ENCODE measurements at places on chromosomes 6 and 20.

- DNase-seq = peak; percentile 41
Observed at GRCh38 chr6:68975064-68975463, 340.0 kb downstream of the ADGRB3 start.

GRCh38 chr6:7591770-7592169, 1.8 kb downstream of the SNRNP48 start:
- DNase-seq = no peak

GRCh38 chr6:39402239-39402751, 79.8 kb upstream of the KCNK16 start:
- no peak for DNase-seq

- DNase-seq = peak; percentile 91
Observed at GRCh38 chr6:85078058-85078457, 313.7 kb upstream of the TBX18 start.

DNA sequence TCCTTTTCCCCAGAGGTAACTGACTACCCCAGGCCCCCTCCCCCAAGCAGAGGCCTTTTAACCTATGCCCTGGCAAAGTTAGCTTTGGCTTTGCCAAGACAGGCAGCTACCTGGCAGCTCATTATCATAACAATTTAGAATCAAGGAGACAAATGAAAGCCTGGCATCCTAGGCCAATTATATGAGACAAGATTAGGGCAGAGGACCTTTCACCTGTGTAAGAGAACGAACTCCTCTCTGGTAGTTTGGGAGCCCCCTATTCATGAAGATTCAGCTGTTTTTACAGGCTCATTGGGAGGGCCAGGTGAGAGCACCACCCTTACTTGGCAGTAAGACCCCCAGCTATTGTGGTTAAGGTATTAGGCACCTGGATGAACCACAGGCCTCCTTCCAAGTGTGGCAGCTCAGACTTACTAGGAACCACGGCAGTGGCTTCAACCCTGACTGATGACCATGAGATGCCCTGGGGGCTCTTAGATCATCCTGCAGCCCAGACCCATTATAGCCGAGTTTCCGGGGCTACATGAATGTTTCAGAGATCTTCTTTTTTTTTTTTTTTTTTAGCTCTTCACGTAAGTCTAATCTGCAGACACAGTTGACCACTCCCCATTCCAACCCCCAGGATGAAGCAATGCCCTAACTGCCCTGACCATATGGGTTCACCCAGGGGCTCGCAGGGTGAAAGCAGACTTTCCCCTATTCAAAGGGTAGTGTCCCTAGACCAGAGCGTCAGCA, 56.2 kb downstream of the RAB44 start:
- DNase-seq = no peak

GRCh38 chr6:149440735-149441671, 40.9 kb downstream of the SUMO4 start:
- no peak for DNase-seq

DNA sequence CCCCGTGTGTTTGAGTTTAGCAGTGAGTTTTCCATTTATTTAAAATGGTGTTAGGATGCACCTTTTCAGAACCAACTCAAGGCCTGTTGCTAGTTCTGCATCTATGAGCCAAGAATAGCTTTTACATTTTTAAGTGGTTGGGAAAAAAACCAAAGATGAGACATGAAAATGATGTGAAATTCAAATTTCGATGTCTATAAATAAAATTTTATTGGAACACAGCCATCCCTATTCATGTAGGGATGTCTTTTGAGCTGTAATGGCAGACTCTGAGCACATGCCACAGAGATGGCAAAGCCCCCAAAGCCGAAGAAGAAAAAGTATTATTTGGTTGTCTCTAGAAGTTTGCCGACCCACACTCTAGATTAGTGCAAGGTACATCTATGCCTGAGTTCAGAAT, 5.0 kb upstream of the NEDD9 start:
- no peak for DNase-seq

DNA sequence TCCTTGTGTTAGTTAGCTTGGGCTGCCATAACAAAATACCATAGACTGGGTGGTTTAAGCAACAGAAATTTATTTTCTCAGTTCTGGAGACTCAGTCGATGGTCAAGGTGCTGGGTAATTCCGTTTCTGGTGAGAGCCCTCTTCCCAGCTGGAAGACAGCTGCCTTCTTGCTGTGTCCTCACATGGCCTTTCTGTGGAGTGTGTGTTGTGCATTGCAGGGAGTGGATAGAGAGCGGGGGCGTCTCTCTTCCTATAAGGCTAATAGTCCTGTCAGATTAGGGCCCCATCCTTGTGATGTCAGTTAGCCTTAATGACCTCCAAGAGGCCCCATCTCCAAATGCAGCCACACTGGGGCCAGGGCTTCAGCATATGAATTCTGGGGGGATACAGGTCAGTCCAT, 19.2 kb downstream of the CHMP4B start:
- DNase-seq = no peak

GRCh38 chr20:38804221-38804620, 1.3 kb upstream of the PPP1R16B start:
- DNase-seq = no peak

DNA sequence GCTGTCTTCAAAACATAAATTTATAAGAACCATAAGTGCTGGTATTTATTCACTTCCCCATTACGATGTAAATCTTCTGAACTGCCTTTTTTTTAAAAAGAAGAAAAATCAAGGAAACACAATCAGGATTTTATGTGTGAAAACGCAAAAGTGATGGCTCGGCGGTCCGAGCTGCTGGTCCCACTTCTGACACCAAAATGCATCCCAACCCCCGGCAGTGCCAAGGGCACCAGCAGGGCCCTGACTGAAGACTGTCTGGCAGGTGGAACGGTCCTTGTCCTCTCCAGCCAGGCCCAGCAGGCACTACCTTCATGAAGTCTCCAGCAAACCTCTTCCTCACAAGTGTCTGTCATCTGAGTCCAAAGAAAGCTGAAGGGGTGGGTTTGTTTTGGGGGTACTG, 41.2 kb downstream of the TBC1D7 start:
- no peak for DNase-seq

GRCh38 chr6:321536-322258, 29.4 kb downstream of the DUSP22 start:
- no peak for DNase-seq

GRCh38 chr6:15997586-15998388, 131.1 kb upstream of the MYLIP start:
- no peak for DNase-seq

- DNase-seq = peak; percentile 97
Observed at GRCh38 chr6:30769088-30769852, 24.9 kb upstream of the IER3 start.

- peak; percentile 54 for DNase-seq
Observed at GRCh38 chr20:35319871-35320197, 27.6 kb upstream of the FAM83C start.

GRCh38 chr20:5642155-5642981, 107.8 kb upstream of the SHLD1 start:
- DNase-seq = peak; percentile 72

- DNase-seq = no peak
Observed at GRCh38 chr20:61769286-61769832, 296.3 kb downstream of the TAF4 start.

- no peak for DNase-seq
Observed at GRCh38 chr20:31864521-31865400, 5.6 kb downstream of the DUSP15 start.

- DNase-seq = no peak
Observed at GRCh38 chr6:150005761-150006651, 19.3 kb downstream of the RAET1L start.
